ENCODE measurements at places on chromosomes 5 and 9.

DNA sequence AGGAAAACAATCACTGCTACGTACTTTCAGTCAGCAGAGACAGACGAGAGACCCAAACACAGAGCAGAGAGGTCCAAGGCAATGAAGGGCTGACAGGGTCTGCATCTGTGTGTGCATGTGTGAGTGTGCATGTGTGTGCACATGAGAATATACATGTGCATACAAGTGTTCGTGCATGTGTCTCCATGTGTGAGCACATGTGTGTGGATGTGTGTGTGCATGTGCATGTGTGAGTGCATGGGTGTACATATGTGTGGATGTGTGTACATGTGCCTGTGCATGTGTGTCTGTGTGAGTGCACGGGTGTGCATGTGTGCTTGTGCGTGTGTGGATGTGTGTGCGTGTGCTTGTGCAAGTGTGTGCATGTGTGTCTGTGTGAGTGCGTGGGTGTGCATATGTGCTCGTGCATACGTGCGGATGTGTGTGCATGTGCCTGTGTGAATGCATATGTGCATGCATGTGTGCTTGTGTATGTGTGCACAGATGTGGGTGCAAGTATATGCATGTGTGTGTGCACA lies 82.3 kb downstream of the OLFM1 start:
- DNase-seq, result no peak

DNA sequence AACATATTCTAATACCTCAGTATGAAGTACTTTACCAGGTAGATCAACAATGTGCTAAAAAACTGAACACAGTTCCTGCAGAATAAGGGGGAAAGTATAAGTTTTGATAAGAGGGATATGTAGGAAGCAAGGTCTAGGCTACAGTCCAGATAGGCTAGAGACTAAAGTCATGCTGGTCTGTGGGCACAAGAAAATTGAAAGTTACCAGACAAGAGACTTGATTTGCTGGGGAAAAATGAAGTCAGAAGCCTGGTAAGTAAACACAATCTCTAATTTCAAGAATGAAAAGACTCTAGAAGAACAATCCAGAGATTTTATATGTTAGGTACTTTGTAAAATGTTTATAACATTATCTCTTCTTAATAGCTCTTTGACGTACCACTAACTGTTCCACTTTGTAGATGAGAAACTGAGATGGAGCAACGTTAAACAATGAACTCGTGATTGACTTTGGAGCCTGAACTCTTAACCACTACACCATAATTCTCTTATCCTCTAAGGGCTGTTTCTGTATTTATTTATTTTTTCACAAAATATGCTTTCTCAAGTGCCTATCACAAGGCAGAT lies 19.5 kb downstream of the ADAMTS6 start:
- no peak for DNase-seq

- DNase-seq, result no peak
Measured at GRCh38 chr5:3592298-3592697, 3.3 kb upstream of the IRX1 start.

- no peak for DNase-seq
Measured at GRCh38 chr9:127886401-127886972, 9.0 kb upstream of the AK1 start.

- DNase-seq, result no peak
Measured at GRCh38 chr9:75104607-75105006, 16.3 kb downstream of the OSTF1 start.

DNA sequence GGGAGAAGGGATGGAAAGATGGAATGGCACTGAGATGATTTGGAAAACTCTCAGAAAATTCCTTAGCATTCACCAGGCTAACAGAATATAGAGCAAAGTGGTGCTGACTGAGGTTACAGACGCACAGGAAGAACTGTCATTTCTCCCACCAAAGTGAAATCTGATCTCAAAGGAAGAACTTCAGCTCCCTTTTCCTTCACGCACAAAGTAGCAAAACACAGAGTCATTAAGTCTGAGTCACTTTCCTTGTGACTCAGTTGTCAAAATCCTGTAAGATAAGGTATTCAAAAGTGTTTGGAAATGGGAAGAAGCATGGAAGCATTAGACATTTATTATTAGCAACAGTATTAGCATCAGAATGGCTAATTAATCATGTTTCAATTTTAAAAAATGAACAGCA lies 11.7 kb downstream of the MPDZ start:
- no peak for DNase-seq

DNA sequence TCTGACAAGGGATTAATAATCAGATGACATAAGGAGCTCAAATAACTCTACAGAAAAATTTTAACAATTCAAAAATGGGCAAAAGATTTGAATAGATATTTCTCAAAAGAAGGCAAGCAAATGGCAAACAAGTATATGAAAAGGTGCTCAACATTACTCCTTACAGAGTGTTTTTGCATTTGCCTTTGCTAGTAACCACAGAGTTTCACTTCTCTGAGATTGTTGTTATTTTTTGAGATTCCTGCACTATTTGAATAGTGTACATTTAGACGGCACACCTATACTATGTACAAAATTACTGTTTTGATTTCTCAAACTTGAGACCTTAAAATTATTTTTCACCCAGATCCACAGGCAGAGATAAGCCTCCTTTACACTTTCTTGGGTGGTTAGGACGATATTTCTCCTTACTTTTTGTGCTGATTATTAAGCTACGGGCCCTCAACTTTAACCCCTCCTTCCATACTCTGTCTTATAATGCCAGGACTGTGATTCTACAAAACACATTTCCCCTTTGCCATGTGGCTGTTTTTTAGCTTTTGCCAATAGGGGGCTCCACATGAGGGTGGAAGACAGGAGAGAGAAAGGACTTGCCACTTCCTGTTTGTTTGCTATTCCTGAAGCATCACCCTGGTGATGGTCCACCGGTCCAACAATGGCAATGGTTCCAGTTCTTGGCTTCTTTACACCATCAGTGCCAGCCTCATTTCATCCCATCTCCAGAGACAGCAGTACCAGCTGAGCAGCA lies 65.0 kb upstream of the DAP start:
- no peak for DNase-seq

- DNase-seq, result no peak
Measured at GRCh38 chr9:13952906-13953305, 361.0 kb downstream of the NFIB start.

GRCh38 chr9:81575956-81576355 lies 113.4 kb downstream of the TLE1 start:
- DNase-seq, result no peak

GRCh38 chr5:115109356-115109755 lies 60.4 kb downstream of the TRIM36 start:
- DNase-seq, result no peak

GRCh38 chr5:1262381-1262780 lies 32.5 kb downstream of the TERT start:
- DNase-seq, result no peak

DNA sequence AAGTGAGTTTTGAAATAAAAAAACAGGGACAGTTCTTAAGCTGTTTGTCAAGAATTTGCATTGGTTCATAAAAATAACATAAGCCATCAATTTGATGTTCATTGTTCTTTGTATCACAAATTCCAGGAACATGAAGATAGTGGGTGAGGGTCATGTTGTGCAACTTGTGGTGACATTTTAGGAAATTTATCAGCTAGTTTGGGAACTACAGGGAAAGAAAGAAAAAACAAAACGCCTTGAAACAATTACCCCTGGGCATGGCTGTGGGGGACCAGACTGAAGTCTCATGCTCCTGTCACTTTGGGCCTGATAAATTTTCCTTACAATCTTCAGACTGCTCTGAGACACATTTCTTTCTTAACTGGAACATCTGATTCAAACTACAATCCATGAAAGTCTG lies 207.1 kb upstream of the CLINT1 start:
- DNase-seq, result no peak
